ENCODE measurements at places on chromosomes 4 and X. TPM values are rescaled to one million over a fixed set of nuclear protein-coding genes. Genes with fewer than 3 reads are reported as not detected.

DNA sequence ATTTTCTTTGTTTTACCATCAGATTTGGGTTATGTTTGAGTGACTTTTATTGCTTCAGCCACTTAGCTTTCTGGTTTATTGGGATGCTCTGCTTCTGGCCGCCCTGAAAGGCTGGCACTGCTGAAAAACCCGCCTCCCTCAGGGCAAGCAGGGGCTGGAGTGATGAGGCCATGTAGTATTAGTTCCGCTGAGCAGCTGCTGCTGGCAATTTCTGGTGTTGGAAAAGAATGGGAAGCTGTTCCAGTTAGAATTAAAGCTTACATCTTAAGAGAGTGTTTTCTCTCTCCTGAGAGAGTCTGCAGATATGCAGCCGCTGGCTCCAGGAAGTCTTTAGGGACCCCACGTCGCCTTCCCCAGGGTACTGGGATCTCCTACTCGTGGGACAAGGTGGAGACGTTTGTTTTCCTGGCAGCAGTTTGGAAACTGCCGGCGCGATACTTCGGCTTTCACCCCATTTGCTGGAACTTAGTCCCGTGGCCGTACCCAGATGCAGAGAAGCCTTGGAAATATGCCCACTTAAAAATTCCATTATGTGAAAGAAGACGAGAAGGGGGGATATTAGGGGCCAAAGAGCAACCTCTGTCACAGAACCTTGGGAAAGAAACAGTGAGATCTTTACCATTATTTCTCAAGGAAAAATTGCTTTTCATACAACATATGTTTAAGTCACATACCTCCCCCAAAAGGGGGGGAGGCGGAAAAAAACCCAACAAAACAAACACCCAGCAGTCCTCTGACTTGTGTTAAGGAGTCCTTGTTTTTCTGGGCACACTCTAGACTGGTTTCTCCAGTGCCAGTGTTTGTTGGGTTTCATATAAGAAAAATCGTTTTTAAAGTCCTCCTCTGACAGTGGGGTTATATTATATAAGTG, 72.6 kb downstream of the TMEM131L start:
- DNase-seq = peak; percentile 71

Gene CWH43
- not detected for polyA plus RNA-seq

DNA sequence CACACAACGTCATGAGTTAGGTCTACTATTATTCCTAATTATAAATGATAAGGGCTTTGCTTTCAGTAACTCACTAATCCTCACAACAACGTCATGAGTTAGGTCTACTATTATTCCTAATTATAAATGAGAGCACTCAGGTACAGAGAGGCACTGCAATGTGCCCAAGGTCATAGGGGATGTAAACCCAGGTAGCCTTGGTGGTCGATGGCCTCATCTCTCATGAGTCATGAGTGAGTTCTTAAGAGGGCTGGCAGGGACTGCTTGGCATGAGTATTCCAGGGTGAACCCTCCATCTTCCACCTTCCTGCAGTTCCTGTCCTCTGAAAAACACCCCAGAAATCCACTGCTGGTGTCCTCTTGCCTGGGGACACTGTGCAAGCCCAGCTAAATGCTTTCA, 317.1 kb downstream of the STK32B start:
- DNase-seq = no peak

DNA sequence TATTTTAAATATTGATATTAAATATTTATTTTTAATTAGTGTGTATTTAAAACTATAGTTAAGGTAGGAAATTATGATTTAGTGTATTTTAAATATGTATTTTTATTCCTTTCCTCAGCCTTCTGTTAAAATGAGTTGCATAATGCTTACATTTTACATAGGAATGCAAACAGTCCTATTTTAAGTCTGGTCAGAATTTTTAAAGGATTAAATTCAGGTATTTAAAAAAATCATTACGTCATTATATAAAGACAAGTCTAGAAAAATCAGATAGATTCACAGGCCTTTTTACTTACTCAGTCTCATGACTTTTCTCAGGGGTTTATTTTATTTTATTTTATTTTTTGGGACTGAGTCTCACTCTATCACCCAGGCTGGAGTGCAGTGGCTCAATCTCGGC, 50.4 kb upstream of the RPA4 start:
- DNase-seq = no peak

Gene FAM114A1
- polyA plus RNA-seq = 52.8 TPM

Data from right lung (tissue), 10 donors.